ENCODE measurements at places on chromosomes 13 and 19. TPM values are rescaled to one million over a fixed set of nuclear protein-coding genes. Genes with fewer than 3 reads are reported as not detected.

- DNase-seq = no peak
These were observed 83.8 kb downstream of the CRYL1 start for GRCh38 chr13:20441879-20442278.

LGALS4 gene
- not detected for polyA plus RNA-seq

- peak; percentile 44 for DNase-seq
These were observed 3.1 kb upstream of the CTXN1 start for GRCh38 chr19:7928741-7929701.

GRCh38 chr13:105343134-105343806 lies 1192.2 kb downstream of the EFNB2 start:
- no peak for DNase-seq

DNA sequence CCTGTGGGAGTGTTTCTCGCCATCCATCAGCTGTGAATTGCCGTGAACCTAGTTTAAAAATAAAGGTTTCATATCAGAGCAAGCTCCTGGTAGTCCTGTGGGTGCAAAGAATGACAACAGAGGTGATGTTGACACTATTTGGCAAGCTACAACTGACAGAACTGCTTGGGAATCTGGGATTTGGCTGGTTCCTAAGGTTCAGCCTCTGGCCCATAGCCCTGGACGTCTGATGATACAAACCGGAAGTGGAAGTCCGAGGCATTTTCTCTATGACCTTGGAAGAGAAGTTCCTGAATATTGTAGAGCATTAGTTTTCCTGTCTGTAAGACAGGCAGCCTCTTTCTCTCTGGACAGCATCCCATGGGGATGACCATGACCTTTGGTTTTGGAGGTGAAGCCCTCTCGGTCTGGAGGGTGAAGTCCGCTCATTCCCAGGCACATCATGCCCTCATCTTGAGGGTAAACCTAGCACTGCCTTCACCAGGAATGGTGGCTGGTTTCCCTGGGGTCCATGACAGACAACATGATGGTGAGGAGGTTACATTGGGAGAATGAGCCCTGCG lies 29.1 kb downstream of the GATAD2A start:
- DNase-seq = no peak

DNA sequence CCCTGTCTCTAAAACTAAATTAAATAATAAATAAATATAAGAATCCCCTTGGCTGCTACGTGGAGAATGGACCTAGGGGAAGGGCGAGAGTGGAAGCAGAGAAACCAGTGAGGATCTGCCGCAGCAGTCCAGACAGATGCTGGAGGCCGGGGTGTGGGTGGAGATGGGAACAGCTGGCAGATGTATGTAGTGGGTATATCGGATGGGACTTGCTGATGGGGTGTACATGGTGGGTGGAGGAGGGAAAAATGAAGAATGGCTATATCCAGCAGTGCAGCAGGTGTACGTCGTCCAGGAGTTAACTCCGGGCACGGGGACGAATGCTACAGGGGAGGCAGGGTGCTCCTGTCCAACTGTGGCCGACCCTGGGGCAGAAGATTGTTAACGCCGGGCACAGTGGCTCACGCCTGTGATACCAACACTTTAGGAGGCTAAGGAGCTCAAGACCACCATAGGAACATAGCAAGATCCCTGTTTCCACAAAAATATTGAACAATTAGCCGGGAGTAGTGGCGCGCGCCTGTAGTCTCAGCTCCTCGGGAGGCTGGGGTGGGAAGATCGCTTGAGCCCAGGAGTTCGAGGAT lies 654 bp downstream of the CEP89 start:
- DNase-seq = no peak

DNA sequence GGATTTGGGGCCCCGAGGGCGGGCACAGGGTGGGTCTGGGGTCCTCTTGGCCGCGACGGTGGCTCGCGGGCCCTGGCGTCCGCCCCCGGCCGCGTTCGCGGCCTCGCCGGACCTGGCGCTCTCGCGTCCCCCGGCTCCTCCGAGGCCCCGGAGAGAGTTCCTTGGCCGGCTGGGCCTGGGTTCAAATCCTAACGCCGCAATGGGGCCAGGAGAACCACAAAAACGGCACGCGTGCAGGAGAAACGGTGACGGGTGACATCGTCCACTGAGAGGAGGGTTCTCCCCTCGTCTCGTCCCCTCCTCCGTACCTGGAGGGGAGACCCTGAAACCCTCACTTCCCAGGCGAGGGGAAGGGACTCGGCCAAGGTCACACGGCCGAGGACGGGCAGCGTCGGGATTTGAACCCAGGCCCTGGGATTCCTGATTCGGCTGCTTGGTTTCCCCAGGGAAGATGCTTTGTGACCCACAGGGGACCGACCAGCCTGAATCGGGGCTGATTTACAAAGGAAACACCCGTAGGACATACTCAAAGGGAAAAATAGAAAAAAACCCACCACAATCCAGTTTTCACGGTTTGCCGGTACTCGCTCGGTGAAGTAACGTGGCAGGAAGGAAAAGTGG lies 624 bp downstream of the SAFB start:
- DNase-seq = no peak

WDR88 gene
- polyA plus RNA-seq = not detected

- peak; percentile 18 for DNase-seq
These were observed 2.1 kb downstream of the PNMA8C start for GRCh38 chr19:46426506-46427162.

Data from CD14-positive monocyte (primary cell).